ENCODE measurements at places on chromosomes 2 and 18. TPM values are rescaled to one million over a fixed set of nuclear protein-coding genes. Genes with fewer than 3 reads are reported as not detected.

The C2orf72 gene
- 1.8 TPM for total RNA-seq

The ADCY3 gene
- 22.1 TPM for total RNA-seq

The BMP10 gene
- total RNA-seq = not detected

The CPO gene
- 1.5 TPM for total RNA-seq

The GPR39 gene
- 11.4 TPM for total RNA-seq

- H3K27me3 ChIP-seq = no peaks in the 10 kb centered on the region
- no peak overlapping the region for H3K4me3 ChIP-seq
- H3K27ac ChIP-seq = no peak overlapping the region
These were observed 27.0 kb downstream of the BIRC6 start for GRCh38 chr2:32383858-32384257.

GRCh38 chr2:58914733-58915505 lies 673.8 kb upstream of the FANCL start:
- peak overlapping the region; percentile 50 for H3K27ac ChIP-seq
- no peaks in the 10 kb centered on the region for H3K4me1 ChIP-seq
- H3K27me3 ChIP-seq = no peaks in the 10 kb centered on the region
- H3K4me3 ChIP-seq = no peak overlapping the region
- no peak for DNase-seq

GRCh38 chr18:23226391-23226790 lies 91.1 kb downstream of the CABLES1 start:
- no peak for DNase-seq
- no peaks in the 10 kb centered on the region for H3K36me3 ChIP-seq

GRCh38 chr18:65336411-65336810 lies 414.4 kb upstream of the CDH7 start:
- H3K4me3 ChIP-seq = no peak overlapping the region
- no peak overlapping the region for H3K27ac ChIP-seq
- no peak for DNase-seq
- no peaks in the 10 kb centered on the region for H3K27me3 ChIP-seq
- H3K36me3 ChIP-seq = no peaks in the 10 kb centered on the region
- no peaks in the 10 kb centered on the region for H3K4me1 ChIP-seq

GRCh38 chr18:47771922-47772321 lies 158.5 kb downstream of the SMAD2 start:
- H3K27ac ChIP-seq = no peak overlapping the region
- DNase-seq = no peak
- H3K36me3 ChIP-seq = no peaks in the 10 kb centered on the region
- no peaks in the 10 kb centered on the region for H3K27me3 ChIP-seq
- H3K4me1 ChIP-seq = no peaks in the 10 kb centered on the region
- H3K4me3 ChIP-seq = no peak overlapping the region

DNA sequence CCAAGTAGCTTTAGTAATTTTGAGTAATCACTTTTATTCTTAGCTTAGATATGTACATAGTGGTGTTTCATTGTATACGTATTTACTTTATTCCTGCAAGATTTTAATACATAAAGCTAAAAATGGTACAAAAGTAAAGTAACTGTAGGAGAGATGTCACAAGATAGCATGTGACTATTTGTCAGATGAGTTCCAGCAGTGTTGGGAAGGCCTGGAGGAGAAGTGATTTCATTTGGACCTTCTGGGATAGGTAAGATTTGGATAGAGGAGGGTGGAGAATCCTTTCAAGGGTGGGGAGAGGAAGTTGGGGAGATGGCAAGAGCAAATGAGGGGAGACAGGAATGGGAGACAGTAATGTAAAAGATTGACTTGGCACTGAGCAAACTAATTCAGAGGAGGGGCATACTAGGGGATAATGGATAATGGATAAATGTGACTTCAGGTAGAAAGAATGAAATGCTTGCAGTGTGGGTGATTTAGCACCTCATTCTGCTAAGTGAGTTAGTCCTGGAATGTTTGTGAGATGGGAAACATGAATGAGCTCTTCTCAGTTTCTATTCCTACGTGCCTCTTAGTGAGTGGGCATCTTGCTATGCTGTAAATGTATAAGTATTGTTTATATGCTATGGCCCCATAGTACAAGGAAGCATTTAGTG lies 10.5 kb downstream of the WDR43 start:
- H3K27me3 ChIP-seq = no peaks in the 10 kb centered on the region

GRCh38 chr2:38722271-38723061 lies 28.7 kb downstream of the SRSF7 start:
- no peak overlapping the region for H3K27ac ChIP-seq
- no peak for DNase-seq
- H3K27me3 ChIP-seq = no peaks in the 10 kb centered on the region
- peaks cover 8% of the 10 kb centered on the region for H3K36me3 ChIP-seq

- no peak overlapping the region for H3K4me3 ChIP-seq
- no peak for DNase-seq
- no peaks in the 10 kb centered on the region for H3K4me1 ChIP-seq
- H3K36me3 ChIP-seq = no peaks in the 10 kb centered on the region
- H3K27ac ChIP-seq = no peak overlapping the region
- H3K27me3 ChIP-seq = no peaks in the 10 kb centered on the region
These were observed 12.6 kb upstream of the KDSR start for GRCh38 chr18:63379639-63379962.

DNA sequence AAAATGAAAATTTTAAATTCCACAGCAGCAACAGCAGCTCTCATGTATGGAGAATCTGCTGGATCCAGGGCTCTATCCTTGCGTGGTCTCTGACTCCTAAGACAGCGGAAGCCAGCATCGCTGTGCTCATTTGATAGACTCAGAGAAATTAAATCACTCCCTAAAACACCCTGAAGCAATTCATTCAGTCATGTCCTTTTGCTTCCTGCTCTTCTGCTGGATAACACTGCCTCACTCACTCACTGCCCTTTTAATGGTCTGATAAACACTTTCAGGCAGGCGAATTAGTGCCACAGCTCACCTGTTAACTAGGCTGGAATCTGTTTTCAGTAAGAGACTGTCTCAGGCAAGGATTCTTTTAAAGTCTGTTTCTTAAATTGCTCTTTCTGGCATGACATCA lies 10.0 kb downstream of the WIPF1 start:
- peaks cover 7% of the 10 kb centered on the region for H3K4me1 ChIP-seq
- no peak overlapping the region for H3K27ac ChIP-seq
- DNase-seq = no peak
- H3K27me3 ChIP-seq = no peaks in the 10 kb centered on the region

DNA sequence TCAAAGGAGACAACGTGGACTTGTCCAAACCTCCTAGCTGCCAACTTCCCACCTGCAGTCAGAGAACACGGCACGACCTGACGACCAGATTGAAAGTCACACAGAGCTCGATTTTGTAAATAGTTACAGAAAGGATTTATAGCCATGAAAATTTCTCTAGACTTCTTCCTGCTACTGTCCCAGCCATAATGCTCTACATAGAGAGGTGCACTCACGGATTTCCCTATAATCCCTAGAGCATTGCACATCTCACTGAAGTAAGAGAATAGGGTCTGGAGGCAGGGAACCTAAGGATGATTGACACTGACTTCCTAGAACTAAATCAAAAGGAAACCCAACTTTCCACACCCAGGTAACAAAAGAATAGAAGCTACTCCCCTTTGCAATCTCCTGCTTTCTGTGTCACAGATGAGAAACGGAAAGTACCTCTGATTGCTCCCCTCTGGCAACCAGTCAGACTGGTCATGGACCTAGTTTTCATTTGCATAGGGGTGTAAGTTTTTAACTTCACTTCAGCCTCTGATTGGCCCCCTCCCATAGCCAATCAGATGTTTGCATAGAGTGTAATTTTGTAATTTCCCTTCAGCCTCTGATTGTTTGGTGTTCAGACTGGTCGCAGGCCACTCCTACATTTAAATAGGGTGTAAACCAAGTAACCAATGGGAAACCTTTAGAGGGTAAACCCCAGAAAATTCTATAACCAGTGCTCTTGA lies 58.6 kb upstream of the FBXO11 start:
- no peaks in the 10 kb centered on the region for H3K36me3 ChIP-seq
- H3K4me3 ChIP-seq = no peak overlapping the region
- no peak for DNase-seq
- no peaks in the 10 kb centered on the region for H3K27me3 ChIP-seq
